Brain pericyte (primary cell): ENCODE measurements at places on chromosomes 12 and 14.

- DNase-seq = no peak
Measured at GRCh38 chr12:79326222-79326621, 364.5 kb downstream of the PAWR start.

DNA sequence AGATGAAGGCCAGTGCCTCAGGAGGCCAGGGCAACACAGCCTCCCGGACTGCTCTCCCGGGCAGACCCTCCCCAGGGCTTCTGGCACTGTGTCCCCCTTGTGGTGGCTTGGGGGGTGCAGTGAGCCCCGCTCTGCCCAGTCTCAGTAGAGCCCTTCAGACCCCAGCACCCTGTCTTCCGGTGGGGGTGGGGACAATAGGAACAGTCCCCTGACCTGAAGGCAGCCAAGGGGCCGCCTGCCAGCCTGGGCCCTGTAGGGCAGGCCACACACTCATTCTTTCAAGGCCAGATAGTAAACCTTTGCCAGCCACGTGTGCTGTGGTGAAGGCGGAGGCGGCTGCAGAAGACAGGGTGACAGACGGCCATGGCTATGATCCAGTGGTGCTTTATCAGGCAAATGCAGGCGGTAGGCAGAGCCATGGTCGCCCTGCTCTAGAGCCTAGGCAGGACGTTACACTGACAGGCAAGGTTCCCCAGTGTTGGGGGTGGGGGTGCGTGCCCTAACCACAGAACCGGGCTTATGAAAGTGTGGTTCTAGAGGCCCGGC lies 15.0 kb downstream of the ZFYVE21 start:
- no peak for DNase-seq

DNA sequence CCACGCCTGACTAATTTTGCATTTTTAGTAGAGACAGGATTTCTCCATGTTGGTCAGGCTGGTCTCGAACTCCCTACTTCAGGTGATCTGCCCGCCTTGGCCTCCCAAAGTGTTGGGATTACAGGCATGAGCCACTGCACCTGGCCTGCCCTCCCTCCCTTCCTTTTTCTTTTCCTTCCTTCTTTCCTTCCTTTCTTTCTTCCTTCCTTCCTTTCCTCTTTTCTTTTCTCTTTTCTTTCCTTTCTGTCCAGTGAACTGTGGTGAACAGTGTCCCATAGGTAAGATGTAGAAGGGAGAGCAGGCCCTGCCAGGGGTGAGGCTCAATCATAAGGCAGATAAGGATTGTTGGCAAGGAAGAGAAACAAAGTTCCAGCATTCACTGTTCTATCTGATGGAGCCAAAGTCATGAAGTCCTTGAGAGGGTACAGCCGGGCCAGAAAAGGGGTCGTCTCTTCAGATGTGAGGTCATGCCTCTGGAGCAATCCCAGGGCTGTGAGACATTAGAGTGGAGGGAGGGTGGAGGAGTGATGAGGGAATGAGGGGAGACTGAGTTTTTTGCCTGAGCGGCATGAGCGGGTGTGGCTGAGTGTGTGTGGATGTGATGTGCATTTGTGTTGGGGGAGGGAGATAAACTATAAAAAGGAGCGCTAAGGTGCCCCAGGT lies 4.2 kb upstream of the MLF2 start:
- no peak for DNase-seq

GRCh38 chr14:92341791-92342190 lies 18.8 kb downstream of the SLC24A4 start:
- no peak for DNase-seq

- no peak for DNase-seq
Measured at GRCh38 chr12:48045061-48045846, 41.0 kb upstream of the COL2A1 start.

DNA sequence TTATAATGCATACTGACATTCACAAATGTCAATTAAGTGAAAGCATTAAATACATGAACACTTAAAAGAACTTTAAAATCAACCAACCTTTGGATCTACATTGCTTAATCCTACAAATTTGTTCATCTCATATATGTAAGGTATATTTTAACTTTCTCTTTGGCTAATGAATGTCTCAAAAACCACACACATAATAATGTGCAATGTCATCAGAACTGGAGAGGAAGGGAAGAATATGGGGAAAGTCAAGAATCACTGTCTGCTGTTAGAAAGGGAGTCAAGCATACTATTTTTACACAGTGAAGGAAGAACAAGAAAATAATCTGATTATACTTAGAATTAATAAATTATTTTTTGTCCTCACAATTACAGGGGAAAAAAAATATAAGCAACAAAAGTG lies 4.9 kb downstream of the GMFB start:
- no peak for DNase-seq

DNA sequence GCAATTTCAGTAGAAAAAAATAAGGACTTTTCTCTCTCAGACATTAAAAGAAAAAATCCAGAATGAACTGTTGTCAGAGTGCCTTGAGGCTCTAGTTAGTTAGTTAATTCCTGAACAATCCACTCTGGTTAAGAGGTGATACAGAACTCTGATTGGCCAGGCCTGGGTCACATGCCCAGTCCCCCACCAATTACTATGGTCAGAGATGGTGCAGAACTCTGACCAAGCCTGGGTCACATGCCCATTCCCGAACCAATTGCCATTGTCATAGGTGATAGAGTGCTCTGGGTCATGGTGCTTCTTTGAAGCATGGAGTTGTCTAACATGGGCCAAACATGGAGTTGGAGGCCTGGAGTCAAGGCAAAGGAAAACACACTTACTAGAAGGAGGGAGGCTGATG lies 11.1 kb upstream of the MYO1H start:
- DNase-seq = no peak

DNA sequence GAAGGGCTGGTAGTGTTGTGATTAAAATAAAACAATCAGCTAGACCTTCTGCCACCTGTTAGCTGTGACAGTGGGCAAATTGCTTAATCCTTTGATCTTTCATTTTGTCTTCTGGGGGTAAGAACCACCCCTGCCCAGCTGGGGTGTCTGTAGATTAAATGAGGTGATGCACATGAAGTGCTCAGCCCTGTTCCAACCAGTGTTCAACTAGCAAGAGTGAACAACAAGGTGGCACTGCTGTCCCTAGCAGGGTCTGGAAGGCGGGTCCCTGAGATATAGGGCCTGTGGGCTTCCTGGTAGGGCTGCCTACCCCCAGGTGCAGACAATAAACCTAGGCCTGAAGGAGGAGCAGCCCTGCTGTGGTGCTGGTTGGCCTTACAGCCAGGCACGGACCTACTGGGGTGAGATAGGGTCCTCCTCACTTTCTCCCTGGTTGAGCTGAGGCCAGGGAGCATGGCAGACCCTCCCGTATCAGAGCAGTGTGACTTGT lies 60.6 kb downstream of the ARL6IP4 start:
- DNase-seq = no peak

DNA sequence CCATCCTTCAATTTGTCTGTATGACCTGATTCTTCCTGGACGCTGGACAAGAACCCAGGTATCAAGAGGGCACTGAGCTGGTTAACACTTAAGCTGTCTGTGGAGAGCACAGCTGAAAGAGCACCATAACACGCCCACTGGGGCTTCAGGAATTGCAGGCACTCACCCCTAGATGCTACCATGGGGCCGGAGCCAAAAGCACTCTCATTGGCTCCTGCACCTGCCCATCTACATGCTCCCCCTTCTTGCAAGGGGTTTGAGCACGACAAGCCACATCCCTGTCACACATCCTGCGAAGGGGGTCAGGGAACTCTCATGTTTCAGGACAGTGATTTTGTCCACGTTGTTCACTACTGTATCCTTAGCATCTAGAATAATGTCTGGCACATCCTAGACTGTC lies 35.1 kb upstream of the TBC1D15 start:
- no peak for DNase-seq

DNA sequence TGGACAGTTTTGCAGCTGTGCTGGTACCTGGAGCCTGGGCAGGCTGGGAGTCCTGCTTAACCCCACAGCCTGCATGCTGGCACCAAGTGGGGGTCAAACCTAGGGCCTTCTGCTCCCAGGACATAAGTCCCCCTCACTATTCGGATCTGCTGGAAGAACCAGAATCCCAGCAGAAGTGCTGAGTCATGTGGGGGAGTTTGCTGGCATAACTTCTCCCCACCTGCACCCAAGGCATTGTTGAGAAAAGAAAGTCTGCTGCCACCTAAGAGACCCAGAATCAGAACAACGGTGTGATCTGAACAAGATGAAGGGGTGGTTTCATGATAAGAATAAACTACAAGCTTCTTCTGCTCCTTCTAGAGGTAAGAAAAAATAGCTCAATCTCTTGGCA lies 102.7 kb downstream of the RBM19 start:
- no peak for DNase-seq

GRCh38 chr12:132649226-132649945 lies 30.8 kb downstream of the P2RX2 start:
- DNase-seq = no peak

DNA sequence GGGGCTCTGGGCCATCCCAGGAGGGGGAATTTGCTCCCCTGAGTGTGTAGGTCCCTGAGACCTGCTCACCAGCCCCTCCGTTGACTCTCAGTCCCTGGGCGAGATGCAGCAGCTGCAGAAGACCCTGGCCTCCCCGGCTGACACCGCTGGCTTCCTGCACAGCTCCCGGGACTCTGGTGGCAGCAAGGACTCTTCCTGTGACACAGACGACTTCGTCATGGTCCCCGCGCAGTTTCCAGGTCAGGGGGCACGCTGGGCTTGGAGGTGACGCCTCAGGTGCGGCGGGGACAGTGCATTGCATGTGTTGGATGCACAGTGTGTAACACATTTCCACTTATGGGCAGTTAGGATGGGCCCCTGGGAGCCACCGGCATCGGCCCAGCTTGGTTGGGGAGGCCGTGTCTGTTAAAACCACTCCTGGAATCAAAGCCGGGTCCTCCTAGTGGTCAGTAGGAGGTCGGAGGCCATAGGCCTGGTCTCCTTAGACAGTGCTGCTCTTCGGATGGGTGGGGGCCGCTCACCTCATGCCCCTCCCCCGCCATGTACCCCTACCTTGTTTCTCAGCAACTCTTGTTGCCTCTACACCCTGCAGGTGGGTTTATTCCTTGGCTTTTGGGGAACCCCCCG lies 17.1 kb upstream of the PUS1 start:
- DNase-seq = no peak

DNA sequence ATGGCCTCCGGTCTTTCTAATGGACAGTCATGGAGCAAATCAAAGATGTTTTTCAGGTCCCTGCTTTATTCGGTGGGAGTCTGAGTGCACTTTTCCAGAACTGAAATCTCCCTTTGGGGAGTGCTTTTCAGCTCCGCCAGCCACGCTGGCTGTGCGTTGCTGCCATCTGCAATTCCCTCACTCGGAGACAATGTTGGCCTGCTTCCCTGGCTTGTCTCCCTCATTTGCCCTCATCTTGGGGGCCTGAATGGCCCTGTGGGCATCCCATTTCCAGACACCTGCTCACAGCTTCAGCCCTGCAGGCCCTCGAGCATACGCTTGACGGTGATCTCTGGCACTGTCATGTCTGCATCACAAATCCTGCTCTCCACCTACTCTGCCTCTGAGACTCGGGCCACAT lies 103.8 kb downstream of the CCDC92 start:
- DNase-seq = no peak

- no peak for DNase-seq
Measured at GRCh38 chr14:100488057-100488456, 99.2 kb downstream of the BEGAIN start.

- DNase-seq = no peak
Measured at GRCh38 chr12:12885096-12885792, 6.1 kb upstream of the GPRC5A start.

- no peak for DNase-seq
Measured at GRCh38 chr14:52299692-52300278, 14.3 kb upstream of the PTGER2 start.
